Suprapubic skin (tissue), 4 donors: ENCODE measurements at places on chromosomes 4 and X.
A peak's percentile ranks its signal among the peaks of the same experiment; 100 is the strongest.

DNA sequence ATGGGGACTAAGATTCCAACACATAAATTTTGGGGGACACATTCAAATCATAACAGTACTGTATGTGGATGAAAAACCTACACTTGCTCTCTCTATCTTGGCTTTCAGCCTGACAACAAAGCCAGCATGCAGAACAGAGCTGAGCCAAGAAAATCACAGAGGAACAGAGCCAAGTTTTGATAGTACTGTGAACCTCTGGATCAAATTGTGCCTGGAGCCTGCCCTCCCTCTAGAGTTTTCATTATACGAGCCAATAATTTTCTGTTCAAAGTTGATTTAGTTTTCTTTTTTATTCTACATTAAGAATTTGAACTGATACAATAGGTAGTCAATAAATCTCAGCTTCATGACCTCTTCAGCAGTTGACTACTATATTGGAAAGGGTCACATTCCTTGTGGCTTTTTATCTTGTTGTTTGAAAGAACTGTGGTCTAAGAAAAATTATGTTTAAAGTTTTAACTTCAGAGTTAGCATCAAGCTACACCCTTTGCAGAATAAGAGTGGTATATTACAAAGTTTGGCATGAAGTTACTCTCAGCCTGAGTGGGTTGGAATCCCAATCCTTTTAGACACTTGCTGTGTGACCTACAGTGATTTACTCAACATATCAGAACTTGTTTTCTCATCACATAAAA lies 31.1 kb downstream of the GRID2 start:
- peaks cover 6% of the 10 kb centered on the region for H3K4me1 ChIP-seq
- DNase-seq: no peak
- H3K36me3 ChIP-seq: no peaks in the 10 kb centered on the region
- no peaks in the 10 kb centered on the region for H3K27me3 ChIP-seq

- H3K4me1 ChIP-seq: no peaks in the 10 kb centered on the region
- H3K27me3 ChIP-seq: no peaks in the 10 kb centered on the region
- H3K36me3 ChIP-seq: no peaks in the 10 kb centered on the region
- no peak for DNase-seq
Measured at GRCh38 chrX:29065477-29065876, 478.2 kb downstream of the IL1RAPL1 start.

- H3K36me3 ChIP-seq: no peaks in the 10 kb centered on the region
- DNase-seq: no peak
- no peak overlapping the region for H3K4me3 ChIP-seq
Measured at GRCh38 chr4:36997727-36998126, 246.8 kb upstream of the NWD2 start.

DNA sequence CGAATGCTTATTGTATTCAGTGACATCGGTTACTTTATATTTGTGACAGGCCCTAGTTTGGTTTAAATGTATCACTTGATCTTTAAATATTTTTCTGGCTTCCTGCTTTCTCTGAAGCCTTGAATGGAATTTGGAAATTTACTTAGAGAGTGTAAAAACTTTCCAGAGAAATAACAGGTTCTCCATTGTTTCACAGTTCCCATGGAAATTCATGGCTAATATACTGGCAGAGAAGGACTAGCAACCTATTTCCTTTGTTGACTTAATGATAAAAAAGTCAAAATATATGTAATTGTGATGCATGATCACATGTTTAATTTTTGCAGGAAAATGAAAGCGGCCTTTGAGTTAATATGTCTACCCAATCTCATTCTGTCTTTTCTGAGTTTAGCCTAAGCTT lies 13.2 kb downstream of the NEIL3 start:
- no peak overlapping the region for H3K4me3 ChIP-seq
- H3K27ac ChIP-seq: no peak overlapping the region
- H3K4me1 ChIP-seq: no peaks in the 10 kb centered on the region
- no peaks in the 10 kb centered on the region for H3K36me3 ChIP-seq
- no peak for DNase-seq
- H3K27me3 ChIP-seq: no peaks in the 10 kb centered on the region

DNA sequence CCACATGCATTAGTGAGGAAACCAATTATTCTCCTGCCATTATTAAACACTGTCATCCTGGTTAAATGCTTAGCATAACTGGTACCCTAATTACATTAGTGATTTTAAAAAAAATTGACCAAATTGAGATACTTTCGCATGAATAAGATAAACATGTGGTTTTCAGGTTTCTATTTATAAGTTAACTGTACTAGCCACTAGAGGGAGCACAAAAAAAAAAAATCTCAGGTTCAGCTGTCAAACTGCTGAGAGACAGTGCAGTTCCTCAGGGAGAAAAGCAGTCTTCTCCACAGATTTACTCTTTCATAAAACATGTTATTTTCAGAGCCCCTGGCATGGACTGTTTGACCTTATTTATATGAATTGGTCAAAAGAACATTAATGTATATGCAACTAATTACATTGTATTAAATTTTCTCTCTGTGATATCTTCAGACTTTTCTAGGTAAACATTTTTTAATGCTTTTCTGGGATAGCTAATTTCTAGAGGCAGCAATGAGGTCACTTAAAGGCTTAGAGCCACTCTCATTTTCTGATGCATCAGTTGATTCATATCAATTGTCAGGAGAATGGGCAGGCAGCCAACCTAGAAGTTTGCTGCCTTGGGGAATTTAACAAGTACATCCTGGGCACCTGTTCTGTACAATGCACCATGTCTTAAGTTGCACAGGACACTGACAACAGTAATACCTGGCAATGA lies 167.5 kb downstream of the CDS1 start:
- no peak overlapping the region for H3K4me3 ChIP-seq
- no peaks in the 10 kb centered on the region for H3K27me3 ChIP-seq
- no peaks in the 10 kb centered on the region for H3K4me1 ChIP-seq
- DNase-seq: no peak

- H3K27me3 ChIP-seq: no peaks in the 10 kb centered on the region
- H3K27ac ChIP-seq: peak overlapping the region; percentile 76
- H3K4me1 ChIP-seq: peaks cover 22% of the 10 kb centered on the region
- no peaks in the 10 kb centered on the region for H3K36me3 ChIP-seq
Measured at GRCh38 chr4:6688879-6689505, 4.7 kb upstream of the S100P start.

- no peak for DNase-seq
- H3K4me1 ChIP-seq: no peaks in the 10 kb centered on the region
- H3K4me3 ChIP-seq: no peak overlapping the region
Measured at GRCh38 chrX:65195621-65196020, 219.4 kb upstream of the ZC4H2 start.
